Left lobe of liver (tissue), 2 donors: ENCODE measurements at places on chromosomes 4 and X. TPM values are rescaled to one million over a fixed set of nuclear protein-coding genes. Genes with fewer than 3 reads are reported as not detected.

- no peak for DNase-seq
Measured at GRCh38 chrX:118751950-118752783, 24.8 kb downstream of the IL13RA1 start.

- DNase-seq, result no peak
Measured at GRCh38 chr4:87465739-87466366, 43.5 kb downstream of the NUDT9 start.

GRCh38 chr4:81366779-81367178 lies 104.9 kb downstream of the RASGEF1B start:
- DNase-seq, result no peak

DNA sequence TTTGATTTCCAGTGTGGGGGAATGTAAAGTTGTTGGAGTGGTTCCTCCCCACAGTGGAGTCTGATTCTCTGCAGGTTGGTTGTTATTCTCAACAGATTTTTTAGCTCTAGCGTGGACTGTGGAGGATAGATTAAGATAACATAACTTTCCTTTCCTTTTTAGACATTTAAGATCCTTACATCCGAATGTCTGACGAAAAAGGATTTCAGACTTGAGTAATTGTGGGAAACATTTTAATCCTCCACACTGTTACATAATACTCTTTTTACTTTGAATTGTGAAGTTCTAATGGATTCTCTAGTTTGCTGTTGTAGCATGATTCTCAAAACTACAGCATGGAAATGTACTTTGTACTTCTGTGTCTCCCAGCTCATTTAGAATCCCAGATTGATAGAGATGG lies 107.8 kb downstream of the ARHGAP10 start:
- DNase-seq, result no peak

DNA sequence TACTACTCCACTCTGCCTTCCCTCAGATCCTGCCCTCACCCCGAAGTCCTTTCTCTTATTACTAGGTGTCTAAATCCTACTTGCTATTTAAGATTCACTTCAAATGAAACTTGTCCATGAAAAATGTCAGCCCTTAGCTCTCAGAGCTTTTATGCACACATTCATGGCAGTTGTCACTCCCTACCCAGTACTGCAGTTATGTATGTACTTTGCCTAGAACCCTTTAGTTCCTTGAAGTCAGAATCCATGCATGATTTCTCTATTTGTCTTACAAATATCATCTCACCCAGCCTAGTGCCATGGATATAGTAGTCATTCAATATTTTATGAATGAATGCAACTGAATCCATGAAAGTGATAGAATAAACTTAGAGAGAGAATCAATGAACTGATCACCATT lies 3.3 kb upstream of the EPGN start:
- DNase-seq, result no peak

DNA sequence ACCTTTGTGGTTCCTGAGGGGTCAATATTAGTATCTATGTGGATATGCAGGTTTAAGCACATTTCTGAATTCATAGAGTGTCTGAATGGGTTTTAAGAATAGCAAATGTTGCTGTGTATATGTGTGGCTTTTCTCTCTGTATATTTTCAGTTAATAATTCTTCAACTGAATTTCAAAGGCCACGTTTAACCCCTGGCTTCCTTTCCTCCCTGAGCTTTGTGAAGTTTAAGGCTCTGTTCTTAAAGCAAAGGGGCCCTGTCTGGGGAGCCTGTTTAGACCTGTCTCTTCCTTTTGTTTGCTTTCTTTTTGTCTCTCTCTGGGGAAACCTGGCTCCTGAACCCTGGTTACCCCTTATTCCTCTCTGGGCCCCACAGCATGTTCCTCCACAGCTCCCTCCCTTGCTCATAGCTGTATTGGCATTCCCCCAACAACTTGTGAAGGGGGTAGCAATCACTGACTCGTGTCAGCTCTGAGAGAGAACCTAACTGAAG lies 139.1 kb downstream of the COL4A6 start:
- no peak for DNase-seq

- DNase-seq, result no peak
Measured at GRCh38 chr4:110770353-110770752, 147.5 kb upstream of the PITX2 start.

- no peak for DNase-seq
Measured at GRCh38 chr4:157045507-157046127, 30.3 kb upstream of the GLRB start.

- peak; percentile 45 for DNase-seq
Measured at GRCh38 chr4:20252656-20253282, 1.1 kb downstream of the SLIT2 start.

- no peak for DNase-seq
Measured at GRCh38 chr4:8765084-8765483, 106.6 kb downstream of the HMX1 start.

- DNase-seq, result no peak
Measured at GRCh38 chr4:40594261-40595178, 35.1 kb downstream of the RBM47 start.

GRCh38 chr4:158945529-158946108 lies 157.3 kb upstream of the RAPGEF2 start:
- no peak for DNase-seq

GRCh38 chr4:149166365-149166764 lies 649.3 kb downstream of the IQCM start:
- DNase-seq, result no peak

GRCh38 chrX:16304751-16305150 lies 137.5 kb downstream of the MAGEB17 start:
- no peak for DNase-seq

- DNase-seq, result no peak
Measured at GRCh38 chr4:29043411-29043810, 1676.8 kb upstream of the PCDH7 start.

GRCh38 chr4:48565362-48566033 lies 75.4 kb downstream of the ZAR1 start:
- DNase-seq, result no peak

- DNase-seq, result no peak
Measured at GRCh38 chrX:133726211-133726630, 259.2 kb downstream of the GPC3 start.

GRCh38 chrX:150060406-150060805 lies 122.1 kb upstream of the EOLA2 start:
- DNase-seq, result no peak

DNA sequence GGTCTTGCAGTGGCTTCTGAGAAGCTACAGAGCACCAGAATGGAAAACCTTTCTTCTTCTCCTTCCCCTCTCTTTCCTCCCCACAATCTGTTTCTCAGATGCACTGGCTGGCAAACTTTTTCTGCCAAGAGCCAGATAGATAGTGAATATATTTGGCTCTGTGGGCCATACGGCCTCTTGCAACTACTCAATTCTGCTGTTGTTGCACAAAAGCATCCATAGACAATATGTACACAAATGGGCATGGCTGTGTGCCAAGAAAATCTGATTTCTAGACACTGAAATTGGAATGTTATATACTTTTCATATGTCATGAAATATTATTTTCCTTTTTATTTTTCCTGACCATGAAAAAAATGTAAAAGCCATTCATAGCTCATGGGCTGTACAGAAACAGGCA lies 3.1 kb downstream of the PHEX start:
- DNase-seq, result no peak

RNF212 gene
- 0.25 TPM for total RNA-seq

PPP4R3C gene
- total RNA-seq, result not detected

NPY1R gene
- total RNA-seq, result 3.2 TPM

FGB gene
- total RNA-seq, result 9,039 TPM
